Type B pancreatic cell (in vitro differentiated cells): ENCODE measurements at places on chromosomes 6 and 20.

GRCh38 chr6:35044145-35044745 lies 96.9 kb downstream of the TCP11 start:
- H3K27me3 ChIP-seq = no peaks in the 10 kb centered on the region
- peak overlapping the region; percentile 51 for H3K4me3 ChIP-seq
- no peak for DNase-seq
- peak overlapping the region; percentile 87 for H3K27ac ChIP-seq
- peaks cover 51% of the 10 kb centered on the region for H3K4me1 ChIP-seq
- H3K36me3 ChIP-seq = peaks cover 15% of the 10 kb centered on the region

GRCh38 chr6:80357674-80358073 lies 251.2 kb downstream of the BCKDHB start:
- no peak for DNase-seq
- H3K4me1 ChIP-seq = no peaks in the 10 kb centered on the region
- no peak overlapping the region for H3K27ac ChIP-seq
- H3K4me3 ChIP-seq = no peak overlapping the region
- H3K36me3 ChIP-seq = peaks cover 17% of the 10 kb centered on the region

GRCh38 chr6:21753241-21754108 lies 159.9 kb downstream of the SOX4 start:
- H3K27ac ChIP-seq = peak overlapping the region; percentile 12
- DNase-seq = no peak
- no peak overlapping the region for H3K4me3 ChIP-seq
- H3K4me1 ChIP-seq = peaks cover 44% of the 10 kb centered on the region

- no peak overlapping the region for H3K27ac ChIP-seq
- peaks cover 5% of the 10 kb centered on the region for H3K4me1 ChIP-seq
- no peak for DNase-seq
- no peak overlapping the region for H3K4me3 ChIP-seq
Measured at GRCh38 chr20:54084727-54085388, 14.5 kb upstream of the BCAS1 start.

GRCh38 chr20:32945710-32946221 lies 58.5 kb downstream of the SUN5 start:
- H3K4me3 ChIP-seq = no peak overlapping the region
- H3K27ac ChIP-seq = no peak overlapping the region
- H3K4me1 ChIP-seq = peaks cover 4% of the 10 kb centered on the region
